Hepatocyte (in vitro differentiated cells): ENCODE measurements at places on chromosomes 7 and 10.

- no peak for DNase-seq
Observed at GRCh38 chr7:54811041-54811845, 52.2 kb upstream of the SEC61G start.

DNA sequence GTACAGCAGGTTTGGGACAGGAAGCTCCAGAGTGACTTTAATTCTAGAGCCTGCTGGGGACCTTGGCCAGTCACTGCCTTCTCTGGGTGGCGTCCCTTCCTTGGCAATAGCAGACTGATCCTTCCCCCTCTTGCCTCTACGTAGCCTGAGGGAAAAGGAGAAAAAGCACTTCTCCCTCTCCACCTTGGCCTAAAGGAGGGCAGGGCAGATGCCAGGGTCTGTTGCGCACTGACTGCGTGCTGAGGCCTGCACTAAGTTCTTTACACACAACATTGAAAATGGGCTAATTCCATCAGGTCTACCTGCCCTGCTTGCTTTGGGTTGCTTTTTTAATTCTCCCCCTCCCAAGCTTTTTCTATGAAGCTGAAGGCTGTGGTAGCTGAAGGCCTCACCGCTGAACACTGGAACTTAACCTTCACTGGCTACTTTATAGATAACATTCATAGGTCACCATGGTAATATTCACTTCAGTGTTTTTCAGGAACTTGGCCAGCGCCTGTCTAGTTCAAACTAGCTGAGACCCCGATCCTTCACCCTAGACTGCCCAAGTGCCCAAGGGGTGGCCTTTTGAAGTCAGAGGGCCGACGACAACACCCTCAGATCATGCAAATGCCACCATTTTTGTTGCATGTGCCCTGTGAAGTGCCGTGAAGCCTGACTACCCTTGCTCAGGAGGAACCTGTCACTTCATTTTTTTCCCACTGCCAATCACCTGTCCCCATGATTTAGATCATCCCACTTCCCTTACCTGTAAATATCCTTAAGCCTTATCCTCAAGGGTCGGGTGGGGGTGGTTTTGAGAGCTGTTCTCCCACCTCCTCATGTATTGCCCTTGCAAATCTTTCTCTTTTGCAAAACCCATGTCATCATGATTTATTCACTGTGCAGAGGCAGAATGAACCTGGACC, 28.7 kb downstream of the PRF1 start:
- DNase-seq: no peak

DNA sequence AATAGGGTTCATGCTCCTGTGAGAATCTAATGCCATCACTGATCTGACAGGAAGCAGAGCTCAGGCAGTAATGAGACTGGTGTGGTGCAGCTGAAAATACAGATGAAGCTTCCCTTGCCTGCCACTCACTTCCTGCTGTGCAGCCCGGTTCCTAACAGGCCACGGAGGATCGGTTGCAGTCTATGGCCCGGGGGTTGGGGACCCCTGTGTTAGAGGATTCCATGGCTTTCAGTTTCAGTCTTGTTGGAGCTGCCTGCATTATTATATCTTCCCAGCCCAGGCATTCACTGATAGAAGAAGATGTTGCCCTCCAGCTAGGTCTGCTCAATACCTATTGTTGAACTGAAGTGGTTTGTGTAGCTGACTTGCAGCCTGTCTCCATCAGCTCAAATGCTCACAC, 1298.8 kb downstream of the TYW1 start:
- no peak for DNase-seq

GRCh38 chr10:48607356-48608278, 2.7 kb upstream of the ARHGAP22 start:
- DNase-seq: no peak

GRCh38 chr7:155846936-155847335, 34.7 kb upstream of the SHH start:
- DNase-seq: no peak

DNA sequence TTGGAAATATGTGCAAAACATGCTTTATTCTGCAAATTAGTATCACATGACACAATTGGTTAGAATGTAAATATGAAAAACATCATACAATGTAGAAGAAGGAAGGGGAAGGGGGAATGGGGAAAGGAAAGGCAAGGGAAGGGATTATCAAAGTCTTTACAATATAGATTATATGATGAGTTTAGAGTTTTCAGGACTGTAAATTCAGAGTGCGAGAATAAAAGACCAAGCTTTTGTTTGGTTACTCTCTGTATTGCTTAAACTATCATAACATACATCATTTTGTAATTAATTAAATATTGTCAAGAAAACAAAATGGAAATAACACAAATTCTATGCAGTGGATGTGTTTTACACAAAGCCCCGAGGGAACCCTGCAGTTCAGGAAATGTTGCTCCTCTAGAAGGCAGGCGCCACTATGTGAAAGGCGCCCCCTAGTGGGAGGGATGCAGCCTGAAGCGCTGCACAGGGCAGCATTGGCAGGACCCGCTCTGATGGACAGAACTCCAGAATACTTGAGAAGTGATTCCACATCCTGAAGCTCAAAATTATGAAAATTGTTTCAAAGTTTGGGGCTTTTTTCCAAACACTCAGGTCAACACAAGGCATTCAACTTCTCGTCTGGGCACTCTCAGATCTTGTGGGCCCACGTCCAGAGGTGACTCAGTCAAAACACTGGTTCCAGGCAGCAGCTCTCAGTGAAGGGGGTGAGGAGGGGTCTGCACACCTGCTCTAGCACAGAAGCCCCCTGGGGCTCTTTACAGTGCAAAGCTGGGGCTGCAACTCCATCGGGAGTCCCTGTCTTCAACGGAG, 31.6 kb upstream of the TMEM254 start:
- peak; percentile 90 for DNase-seq

DNA sequence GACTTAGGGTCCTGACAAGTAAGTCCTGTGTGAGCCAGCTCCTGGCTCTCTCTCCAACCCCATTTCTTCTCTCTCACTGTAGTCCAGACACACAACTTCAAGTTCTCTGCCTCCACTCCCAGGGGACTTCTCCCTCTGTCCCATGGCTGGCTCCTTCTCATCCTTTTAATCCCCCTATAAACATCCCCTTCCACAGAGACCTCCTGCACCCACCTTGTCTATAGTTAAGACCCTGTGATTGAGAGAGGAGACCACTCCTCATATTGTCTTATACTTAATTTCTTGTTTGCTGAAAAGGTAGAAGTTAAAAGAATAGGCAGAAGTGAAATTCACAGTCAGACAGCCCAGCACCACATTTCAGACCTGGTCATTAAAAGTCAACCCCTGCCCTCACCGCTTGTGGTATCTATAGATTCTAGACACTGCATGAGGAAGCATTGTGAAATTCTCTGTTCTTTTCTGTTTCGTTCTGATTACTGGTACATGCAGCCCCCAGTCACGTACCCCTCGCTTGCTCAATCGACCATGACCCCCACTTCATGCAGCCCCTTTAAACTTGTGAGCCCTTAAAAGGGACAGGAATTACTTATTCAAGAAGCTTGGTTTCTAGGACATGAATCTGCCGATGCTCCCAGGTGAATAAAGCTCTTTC, 125.6 kb upstream of the FRMD4A start:
- no peak for DNase-seq

DNA sequence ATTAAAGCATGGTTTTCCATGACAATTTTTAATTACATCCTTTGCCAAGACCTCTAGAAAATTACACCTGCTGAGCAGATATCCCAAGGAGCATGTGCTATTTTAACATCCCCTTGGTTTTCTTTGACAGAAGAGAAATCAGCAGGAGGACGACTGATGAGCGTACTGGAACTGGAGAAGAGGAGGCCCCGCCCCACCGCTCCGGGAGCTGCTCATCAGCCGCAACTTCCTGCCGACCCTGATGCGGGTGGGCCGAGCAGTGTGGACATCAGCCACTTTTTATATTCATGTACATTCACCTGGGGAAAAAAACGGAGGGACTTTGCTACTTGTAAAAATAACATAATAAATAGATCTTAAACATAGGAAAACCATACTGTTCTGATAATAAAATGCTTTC, 54.2 kb downstream of the CDC123 start:
- no peak for DNase-seq

- peak; percentile 44 for DNase-seq
Observed at GRCh38 chr7:41058986-41059741, 643.7 kb downstream of the INHBA start.

DNA sequence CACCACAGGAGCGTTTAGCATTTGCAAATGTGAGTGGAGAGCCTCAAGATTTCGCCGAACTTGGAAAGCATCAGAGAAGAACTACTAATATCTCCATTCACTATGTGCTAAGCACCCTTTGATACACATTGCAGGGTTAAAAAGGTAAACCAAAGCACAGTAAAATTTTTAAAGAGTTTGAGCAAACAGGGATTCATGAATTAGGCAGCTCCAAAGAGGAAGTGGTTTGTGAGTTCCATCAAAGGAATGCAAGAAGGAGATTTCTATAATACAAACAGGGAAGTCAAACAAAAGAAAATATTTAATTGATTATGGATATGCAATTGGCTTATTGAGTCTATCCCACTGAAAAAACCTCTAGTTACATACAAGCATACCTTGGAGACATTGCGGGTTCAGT, 81.1 kb upstream of the TMEM72 start:
- no peak for DNase-seq

DNA sequence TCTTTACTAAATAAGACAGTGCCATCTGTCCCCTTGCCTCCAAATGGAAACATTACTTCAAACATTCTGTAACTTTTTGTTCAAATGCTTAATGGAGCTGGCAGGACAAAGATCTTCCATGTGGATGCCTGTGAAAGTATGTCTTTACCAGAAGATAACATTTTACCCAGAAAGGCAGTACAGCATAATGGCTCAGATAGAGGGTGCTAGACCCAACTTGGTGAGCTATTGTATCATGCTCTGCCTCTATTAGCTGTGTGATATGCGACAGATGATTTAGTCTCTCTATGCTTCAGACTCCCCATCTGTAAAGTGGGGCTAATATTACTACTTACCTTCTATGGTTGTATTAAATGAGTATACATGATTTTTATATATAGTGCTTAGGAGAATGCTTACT, 8.8 kb upstream of the SMKR1 start:
- no peak for DNase-seq

- no peak for DNase-seq
Observed at GRCh38 chr10:133046390-133046765, 41.3 kb upstream of the ADGRA1 start.

GRCh38 chr7:156993021-156993924, 17.2 kb downstream of the MNX1 start:
- no peak for DNase-seq

DNA sequence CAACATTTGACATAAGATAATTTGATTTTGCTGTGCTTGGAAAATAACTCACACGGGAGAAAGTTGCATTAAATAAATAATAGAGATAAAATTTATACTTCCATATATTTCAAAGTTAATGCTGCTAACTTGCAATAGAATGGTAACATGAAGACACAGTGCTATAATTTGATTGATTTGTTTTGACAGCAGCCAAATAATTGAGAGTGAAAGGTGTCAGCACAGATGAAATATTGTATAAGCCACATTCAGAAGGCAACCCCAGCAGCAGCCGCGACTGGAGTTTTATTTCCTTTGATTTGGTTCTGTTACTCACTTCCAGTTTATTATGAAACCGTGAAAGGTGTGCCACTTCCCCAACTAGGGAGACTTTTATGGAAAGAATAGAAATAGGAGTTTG, 242.2 kb downstream of the POU6F2 start:
- DNase-seq: no peak

- DNase-seq: peak; percentile 13
Observed at GRCh38 chr7:12322284-12322902, 81.3 kb downstream of the VWDE start.

DNA sequence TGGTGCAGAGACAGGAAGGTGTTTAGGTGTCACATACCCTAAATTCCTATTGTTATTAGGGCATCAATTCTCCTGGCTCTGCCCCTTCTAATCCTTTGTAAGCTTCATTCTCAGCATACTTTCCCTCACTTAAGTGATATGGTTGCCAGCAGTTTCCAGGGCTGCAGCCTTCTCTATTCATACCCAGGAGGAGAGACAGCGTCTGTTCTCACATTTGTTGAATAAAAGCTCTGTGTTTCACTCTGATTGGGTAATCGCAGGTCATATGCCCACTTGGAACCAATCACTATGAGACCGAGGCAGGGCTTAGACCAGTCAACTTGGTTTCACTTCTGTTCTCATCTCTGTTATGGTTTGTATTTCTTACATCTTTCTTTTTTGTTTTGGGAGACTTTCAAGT, 109.6 kb upstream of the MTPN start:
- DNase-seq: peak; percentile 72

DNA sequence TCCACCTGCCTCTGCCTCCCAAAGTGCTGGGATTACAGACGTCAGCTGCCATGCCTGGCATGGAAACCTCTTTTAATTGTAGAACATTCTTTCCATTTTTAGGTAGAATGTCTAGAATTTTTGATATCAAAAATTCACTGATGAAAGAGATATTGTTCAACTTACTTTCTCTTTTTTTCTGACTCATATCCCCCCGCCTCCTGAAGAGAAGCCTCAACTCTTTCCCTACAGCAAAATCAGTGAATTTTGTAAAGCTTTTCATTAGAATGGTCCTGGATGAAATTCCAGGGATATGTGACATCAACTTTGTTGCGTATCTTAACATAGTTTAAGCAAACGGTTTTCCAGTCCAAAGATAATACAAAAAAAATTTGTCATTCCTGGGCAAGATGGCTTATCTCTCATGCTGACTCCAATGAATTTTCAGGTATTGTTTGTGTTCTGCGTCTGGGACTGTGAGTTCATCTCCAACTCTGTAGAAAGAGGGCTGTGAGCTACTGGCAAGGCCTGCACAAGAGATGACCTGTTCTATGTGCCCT, 256.8 kb downstream of the BMPER start:
- no peak for DNase-seq
